SK-N-SH (cell line): ENCODE measurements at places on chromosomes 6 and 20. TPM values are rescaled to one million over a fixed set of nuclear protein-coding genes. Genes with fewer than 3 reads are reported as not detected.

The OPRM1 gene
- polyA plus RNA-seq: 0.15 and 1.0 TPM in 2 replicates

The ADGB gene
- not detected in 2 replicates for polyA plus RNA-seq

The HIVEP1 gene
- polyA plus RNA-seq: 7.7 and 10.4 TPM in 2 replicates

- H3K36me3 ChIP-seq: no peaks in the 10 kb centered on the region
- no peaks in the 10 kb centered on the region for H3K27me3 ChIP-seq
- H3K4me3 ChIP-seq: no peak overlapping the region
- H3K4me1 ChIP-seq: peaks cover 17% of the 10 kb centered on the region
- H3K27ac ChIP-seq: no peak overlapping the region
Observed at GRCh38 chr6:23282252-23283021, 713.1 kb downstream of the HDGFL1 start.

GRCh38 chr6:24985323-24985722, 49.6 kb upstream of the RIPOR2 start:
- no peak overlapping the region for H3K27ac ChIP-seq
- H3K4me3 ChIP-seq: no peak overlapping the region
- no peaks in the 10 kb centered on the region for H3K36me3 ChIP-seq
- H3K27me3 ChIP-seq: no peaks in the 10 kb centered on the region
- no peaks in the 10 kb centered on the region for H3K4me1 ChIP-seq

GRCh38 chr20:40331807-40332560, 357.1 kb downstream of the MAFB start:
- H3K36me3 ChIP-seq: no peaks in the 10 kb centered on the region
- no peak for DNase-seq
- no peaks in the 10 kb centered on the region for H3K27me3 ChIP-seq

- no peaks in the 10 kb centered on the region for H3K36me3 ChIP-seq
- H3K4me3 ChIP-seq: no peak overlapping the region
Observed at GRCh38 chr6:107345393-107345792, 114.0 kb downstream of the PDSS2 start.

GRCh38 chr6:32785781-32786533, 22.6 kb upstream of the HLA-DQB2 start:
- H3K27ac ChIP-seq: no peak overlapping the region
- H3K27me3 ChIP-seq: peaks cover 8% of the 10 kb centered on the region; the same call in 1 of the 2 replicates
- no peaks in the 10 kb centered on the region for H3K4me1 ChIP-seq
- no peak overlapping the region for H3K4me3 ChIP-seq
- no peaks in the 10 kb centered on the region for H3K36me3 ChIP-seq

DNA sequence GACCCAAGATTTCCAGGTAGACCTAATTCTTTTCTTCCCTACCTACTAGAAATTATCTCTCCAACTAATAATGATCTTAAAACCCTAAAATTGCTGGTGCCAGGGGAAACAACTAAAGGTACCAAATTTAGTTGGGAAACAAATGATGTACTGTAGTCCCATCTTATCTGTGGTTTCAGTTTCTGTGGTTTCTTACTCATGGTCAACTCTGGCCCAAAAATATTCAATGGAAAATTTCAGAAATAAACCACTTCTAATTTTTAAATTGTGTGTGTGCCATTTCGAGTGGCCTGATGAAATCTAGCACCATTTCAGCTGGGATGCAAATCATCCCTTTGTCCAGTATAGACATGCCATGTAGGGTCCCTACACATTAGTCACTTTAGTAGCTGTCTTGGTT, 475.2 kb upstream of the EPHA7 start:
- DNase-seq: no peak
- no peak overlapping the region for H3K4me3 ChIP-seq
- H3K27me3 ChIP-seq: no peaks in the 10 kb centered on the region
- no peak overlapping the region for H3K27ac ChIP-seq

- H3K27ac ChIP-seq: no peak overlapping the region
- no peak overlapping the region for H3K4me3 ChIP-seq
- no peak for DNase-seq
- H3K27me3 ChIP-seq: peaks cover 6% of the 10 kb centered on the region
- H3K4me1 ChIP-seq: no peaks in the 10 kb centered on the region
Observed at GRCh38 chr6:126923807-126924206, 194.7 kb upstream of the RSPO3 start.

DNA sequence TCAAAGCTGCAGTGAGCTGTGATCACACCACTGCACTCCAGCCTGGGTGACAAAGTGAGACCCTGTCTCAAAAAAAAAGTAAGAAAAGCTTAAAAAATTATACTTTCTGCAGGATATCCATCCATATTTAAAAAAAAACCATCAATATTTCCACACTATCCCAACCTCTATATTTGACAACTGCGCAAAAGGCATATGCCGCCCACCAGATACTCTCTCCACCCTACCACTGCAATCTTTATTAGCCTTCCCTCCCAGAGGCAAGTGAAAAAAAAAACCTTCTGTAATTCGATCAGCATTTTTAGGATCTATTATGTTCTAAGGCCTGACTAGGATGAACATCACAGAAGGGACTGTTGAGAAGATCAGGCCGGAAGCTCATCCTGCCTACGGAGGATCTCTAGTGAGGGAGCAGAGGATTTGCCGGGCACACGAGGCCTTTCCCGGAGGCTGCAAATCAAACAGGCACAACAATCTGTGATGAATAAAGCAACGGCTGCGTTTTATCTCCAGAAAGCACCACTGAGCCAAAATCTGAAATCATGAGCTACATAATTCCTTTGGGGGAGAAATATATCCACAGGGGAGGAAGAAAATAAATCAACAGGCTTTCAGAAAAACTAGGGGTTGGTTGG, 65.9 kb downstream of the GFOD1 start:
- H3K27ac ChIP-seq: peak overlapping the region; percentile 76; the same call in 1 of the 2 replicates
- no peak overlapping the region for H3K4me3 ChIP-seq
- no peaks in the 10 kb centered on the region for H3K36me3 ChIP-seq
- peaks cover 23% of the 10 kb centered on the region for H3K4me1 ChIP-seq
- H3K27me3 ChIP-seq: no peaks in the 10 kb centered on the region

GRCh38 chr20:58069207-58069606, 159.2 kb downstream of the ANKRD60 start:
- H3K27me3 ChIP-seq: no peaks in the 10 kb centered on the region; the same call in 1 of the 2 replicates
- no peak overlapping the region for H3K4me3 ChIP-seq
- DNase-seq: no peak
- no peaks in the 10 kb centered on the region for H3K36me3 ChIP-seq

DNA sequence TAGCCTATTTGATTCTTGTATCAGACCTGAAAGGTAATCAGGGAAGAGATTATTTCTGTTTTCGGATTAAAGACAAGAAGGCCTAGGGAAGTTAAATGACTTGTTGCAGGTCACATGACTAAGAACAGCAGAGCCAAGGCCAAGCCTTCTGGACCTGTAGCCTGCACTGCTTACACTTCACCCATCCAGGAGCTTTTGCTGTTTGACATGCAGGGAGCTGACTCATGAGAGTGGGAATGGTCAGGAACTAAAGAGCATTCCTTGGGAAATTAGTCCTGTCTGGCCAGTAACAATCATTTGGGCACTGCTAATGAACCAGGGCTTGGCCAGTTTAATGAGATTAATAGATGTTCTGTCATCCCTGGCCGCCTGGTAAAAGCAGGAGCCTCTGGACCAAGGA, 46.8 kb downstream of the EIF2S2 start:
- peaks cover 4% of the 10 kb centered on the region; the same call in 1 of the 2 replicates for H3K4me1 ChIP-seq
- no peaks in the 10 kb centered on the region for H3K27me3 ChIP-seq
- H3K27ac ChIP-seq: peak overlapping the region; percentile 25
- DNase-seq: no peak
- H3K36me3 ChIP-seq: peaks cover 4% of the 10 kb centered on the region

- no peaks in the 10 kb centered on the region for H3K36me3 ChIP-seq
- no peak overlapping the region for H3K4me3 ChIP-seq
- H3K4me1 ChIP-seq: peaks cover 4% of the 10 kb centered on the region; the same call in 1 of the 2 replicates
- H3K27ac ChIP-seq: no peak overlapping the region
- DNase-seq: no peak
- H3K27me3 ChIP-seq: no peaks in the 10 kb centered on the region
Observed at GRCh38 chr6:136607204-136607931, 57.1 kb upstream of the MAP7 start.

DNA sequence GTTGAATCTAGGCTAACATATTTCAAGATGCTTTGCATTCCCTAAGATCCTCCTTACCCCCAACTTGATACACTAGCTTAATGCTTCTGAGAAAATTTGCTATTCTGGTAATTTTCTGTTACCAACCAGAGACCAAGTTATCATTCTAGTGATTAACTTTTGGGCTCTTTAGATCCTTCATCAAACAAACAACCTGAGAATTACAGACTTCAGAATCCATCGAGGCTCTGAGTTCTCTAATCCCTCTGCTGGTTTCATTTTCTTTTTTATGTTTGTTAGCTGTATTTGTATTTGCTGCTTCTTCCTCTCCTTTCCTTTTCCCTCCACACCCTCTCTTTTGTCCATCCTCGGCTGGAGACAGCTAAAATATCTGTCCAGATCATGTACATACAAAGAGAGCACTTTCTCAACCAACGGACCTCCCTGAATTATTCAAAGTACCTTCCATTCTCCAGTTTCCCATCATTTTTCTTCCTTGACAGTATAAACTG, 98.7 kb upstream of the RIPOR2 start:
- peak overlapping the region; percentile 10; the same call in 1 of the 2 replicates for H3K27ac ChIP-seq
- DNase-seq: no peak
- H3K27me3 ChIP-seq: no peaks in the 10 kb centered on the region
- no peaks in the 10 kb centered on the region for H3K36me3 ChIP-seq
- peaks cover 6% of the 10 kb centered on the region; the same call in 1 of the 2 replicates for H3K4me1 ChIP-seq

- no peaks in the 10 kb centered on the region for H3K4me1 ChIP-seq
- H3K4me3 ChIP-seq: no peak overlapping the region
- DNase-seq: no peak
- no peaks in the 10 kb centered on the region; the same call in 1 of the 2 replicates for H3K27me3 ChIP-seq
- no peak overlapping the region for H3K27ac ChIP-seq
Observed at GRCh38 chr6:53926505-53926904, 131.7 kb downstream of the LRRC1 start.

DNA sequence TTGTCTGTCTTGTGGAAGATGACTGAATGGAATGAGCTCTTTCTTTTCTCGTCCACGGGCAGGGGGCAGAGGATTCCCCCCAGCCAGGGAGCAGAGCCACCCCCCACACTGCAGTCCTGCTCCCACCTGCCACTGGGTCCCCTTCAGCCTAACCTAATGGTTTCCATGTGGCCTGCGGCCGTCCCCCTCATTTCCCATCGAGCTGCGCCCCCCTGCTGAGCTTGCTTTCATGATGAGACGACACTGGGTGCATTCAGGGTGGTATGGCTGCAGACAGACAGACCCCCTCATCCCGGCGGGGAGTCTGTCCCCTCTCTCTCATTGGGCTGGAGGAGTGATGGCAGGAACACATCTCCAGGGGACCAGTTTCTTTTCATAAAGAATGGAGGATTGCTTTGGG, 140.8 kb downstream of the DTNBP1 start:
- H3K36me3 ChIP-seq: peaks cover 47% of the 10 kb centered on the region
- no peaks in the 10 kb centered on the region for H3K4me1 ChIP-seq
- H3K4me3 ChIP-seq: no peak overlapping the region
- no peak overlapping the region for H3K27ac ChIP-seq
- DNase-seq: no peak

DNA sequence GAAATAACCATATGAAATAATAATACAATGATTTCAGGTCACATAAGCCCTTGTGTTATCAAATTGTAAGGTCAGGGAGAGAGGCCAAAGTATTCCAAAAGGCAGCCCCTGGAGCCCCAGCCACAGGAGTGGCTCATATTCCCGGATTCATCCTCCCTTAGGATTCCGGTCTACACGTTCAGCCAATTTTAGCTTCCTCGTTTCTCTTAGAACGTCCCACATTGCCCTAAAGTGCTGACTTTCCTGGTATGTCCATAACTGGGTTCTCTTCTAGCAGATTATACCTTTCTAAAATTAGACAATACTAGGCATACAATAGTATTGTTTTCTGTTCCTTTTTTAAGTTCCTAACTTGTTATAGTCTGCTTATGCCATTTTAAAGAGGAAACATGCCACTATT, 192.7 kb upstream of the NOX3 start:
- DNase-seq: no peak
- no peaks in the 10 kb centered on the region for H3K27me3 ChIP-seq
- H3K27ac ChIP-seq: no peak overlapping the region
- H3K4me1 ChIP-seq: no peaks in the 10 kb centered on the region
- H3K4me3 ChIP-seq: no peak overlapping the region
